KBM-7 (cell line): ENCODE measurements at places on chromosomes 2 and 18.
A peak's percentile ranks its signal among the peaks of the same experiment; 100 is the strongest.

DNA sequence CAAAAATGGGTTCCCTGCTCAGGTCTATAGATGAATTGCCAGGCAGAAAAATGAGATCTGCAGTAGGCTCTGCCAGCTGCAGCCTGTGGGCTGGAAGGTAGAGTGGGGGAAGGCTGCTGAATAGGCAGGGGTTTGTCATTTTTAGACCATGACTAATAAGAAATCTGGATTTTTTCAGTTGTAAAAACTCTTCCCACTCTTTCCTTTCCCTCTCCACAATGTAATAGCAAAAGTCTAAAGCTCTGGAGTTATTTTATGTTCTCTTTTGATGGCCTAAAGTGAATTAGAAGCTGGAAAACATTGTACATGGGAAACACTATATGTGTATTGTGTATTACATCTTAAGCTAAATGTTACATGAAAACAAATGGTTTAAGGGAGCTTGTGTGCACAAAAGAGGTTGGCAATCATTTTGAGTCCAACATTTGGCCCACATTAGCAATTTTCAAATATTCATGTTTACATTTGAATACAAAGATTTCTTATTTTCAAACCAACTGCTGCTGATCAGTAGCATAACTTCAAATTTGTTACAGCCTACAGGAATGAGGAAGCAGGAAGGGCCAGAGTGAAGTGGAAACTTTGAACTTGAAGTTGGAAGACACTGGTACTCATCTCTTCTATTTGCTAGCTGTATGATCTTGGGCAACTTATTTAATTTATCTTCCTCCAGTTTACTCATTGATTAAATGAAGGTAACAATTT lies 407.1 kb downstream of the SLC4A3 start:
- DNase-seq: no peak

DNA sequence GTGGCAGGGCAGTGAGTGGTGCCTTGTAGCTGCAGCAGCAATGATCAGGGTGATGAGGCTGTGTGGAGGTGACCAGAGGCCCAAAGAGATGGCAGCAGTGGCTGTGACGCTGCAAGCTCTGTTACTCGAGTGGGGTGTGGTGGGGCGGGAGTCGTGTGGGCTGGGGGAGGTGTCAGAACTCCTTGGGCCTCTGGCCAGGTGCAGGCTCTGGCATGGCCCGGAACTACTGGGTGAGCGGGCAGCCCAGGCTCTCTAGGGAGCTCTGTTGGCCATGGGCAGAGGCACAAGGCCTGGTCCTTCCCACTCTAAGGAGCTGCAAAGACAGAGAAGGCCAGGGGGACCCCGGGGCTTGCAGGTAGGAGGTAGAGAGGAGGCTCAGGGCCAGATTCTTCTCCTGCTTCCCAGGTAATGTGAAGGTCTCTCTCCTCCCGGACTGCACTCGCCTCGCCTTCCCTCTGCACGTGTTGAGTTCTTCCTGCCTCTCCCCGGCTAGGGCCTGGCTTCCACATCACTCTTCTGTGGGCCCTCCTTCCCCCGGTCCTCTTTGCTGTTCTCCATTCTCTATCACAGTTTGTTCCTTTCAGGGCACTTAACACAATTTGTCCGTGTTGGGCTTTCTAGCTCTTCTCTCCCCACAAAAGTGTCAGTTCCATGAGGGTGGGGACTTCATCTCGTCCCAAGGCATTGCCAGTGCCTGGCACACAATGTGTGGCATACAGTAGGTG lies 114.8 kb downstream of the MCFD2 start:
- no peak for DNase-seq

GRCh38 chr2:1915196-1915595 lies 170.9 kb upstream of the PXDN start:
- no peak for DNase-seq

DNA sequence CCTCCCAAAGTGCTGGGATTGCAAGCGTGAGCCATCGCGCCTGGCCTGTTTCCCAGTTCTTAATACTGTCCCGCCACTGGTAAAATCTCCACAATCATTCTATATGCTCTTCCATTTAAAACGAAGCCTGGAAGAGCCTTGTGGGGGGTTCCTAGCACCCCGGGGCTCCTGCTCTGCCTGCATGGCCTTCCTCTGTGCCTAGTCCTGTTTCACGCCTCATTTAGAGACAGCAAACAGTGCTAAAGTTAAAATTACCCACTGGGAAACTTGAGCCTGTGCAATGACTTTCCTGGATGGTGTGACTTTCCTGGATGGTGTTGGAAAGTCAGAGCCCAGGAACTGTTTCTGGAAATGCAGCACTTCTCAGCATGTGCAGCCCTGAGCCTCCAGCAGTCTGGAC lies 55.0 kb downstream of the INPP5D start:
- no peak for DNase-seq

- no peak for DNase-seq
Observed at GRCh38 chr2:186714611-186715010, 20.8 kb downstream of the FAM171B start.

GRCh38 chr18:74399091-74399887 lies 57.8 kb downstream of the DIPK1C start:
- DNase-seq: no peak

DNA sequence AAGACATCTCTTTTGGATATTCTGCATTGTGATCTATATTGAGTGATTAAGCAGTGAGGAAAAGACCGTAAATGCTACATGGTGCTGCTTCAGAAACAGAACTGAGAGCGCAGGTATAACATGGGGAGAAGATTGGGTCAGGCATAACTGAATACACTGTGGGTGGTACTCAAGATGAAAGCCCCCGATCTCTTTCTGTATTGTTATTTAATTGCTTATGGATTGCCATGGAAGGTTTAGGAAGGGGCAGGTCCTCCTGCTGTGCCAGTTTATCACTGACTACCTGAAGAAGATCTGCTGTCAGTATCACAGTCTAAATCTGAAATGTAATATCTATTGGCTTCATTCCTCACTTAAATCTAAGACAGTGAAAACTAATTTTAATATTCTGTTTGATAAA lies 1568.7 kb upstream of the CELF4 start:
- DNase-seq: no peak

- DNase-seq: no peak
Observed at GRCh38 chr2:116859708-116860107, 954.8 kb upstream of the DDX18 start.

DNA sequence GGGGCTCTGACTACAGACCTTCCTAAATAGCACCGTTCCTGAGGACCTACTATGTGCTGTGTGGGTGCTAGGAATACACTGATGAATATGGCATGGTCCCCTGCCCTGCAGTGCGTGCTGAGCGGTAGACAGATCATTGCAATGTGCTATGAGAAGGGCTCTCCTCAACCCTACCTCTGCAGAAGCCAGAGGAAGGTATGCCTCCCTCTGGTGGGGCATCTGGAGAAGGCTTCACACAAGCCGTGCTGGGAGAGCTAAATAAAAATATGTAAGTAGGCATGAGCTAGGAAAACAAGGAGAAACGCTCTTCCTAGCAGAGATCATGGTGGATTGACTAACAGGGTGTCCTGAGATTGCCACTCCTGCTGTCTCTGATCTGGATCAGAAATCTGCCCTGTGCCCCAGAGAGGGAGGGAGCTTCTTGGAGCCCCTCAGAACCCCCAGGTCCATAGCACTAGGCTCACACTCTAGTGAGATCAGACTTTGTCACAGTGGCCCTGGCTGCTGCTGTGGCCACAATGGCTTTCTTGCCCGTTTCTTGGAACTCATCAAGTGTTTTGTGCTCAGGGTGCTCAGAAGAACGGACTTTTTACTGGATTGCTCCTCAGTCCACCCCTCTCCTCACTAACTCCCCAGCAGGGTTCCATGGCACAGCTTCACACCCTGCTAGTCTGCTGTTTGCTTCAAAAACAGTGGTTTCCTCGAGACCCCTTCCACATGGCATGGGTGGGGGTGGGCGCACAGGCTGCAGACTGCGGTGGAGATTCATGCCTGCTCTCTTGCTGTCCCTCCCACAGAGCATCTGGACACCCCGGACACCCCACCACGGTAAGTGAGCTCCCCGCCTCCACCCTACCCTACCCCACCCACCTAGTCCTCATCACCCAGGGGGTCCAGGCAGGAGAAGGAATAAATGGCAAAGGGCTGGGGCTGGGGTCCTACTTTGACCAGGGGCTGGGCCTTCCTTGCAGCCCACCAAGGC lies 14.2 kb downstream of the SIGLEC15 start:
- DNase-seq: peak; percentile 55

DNA sequence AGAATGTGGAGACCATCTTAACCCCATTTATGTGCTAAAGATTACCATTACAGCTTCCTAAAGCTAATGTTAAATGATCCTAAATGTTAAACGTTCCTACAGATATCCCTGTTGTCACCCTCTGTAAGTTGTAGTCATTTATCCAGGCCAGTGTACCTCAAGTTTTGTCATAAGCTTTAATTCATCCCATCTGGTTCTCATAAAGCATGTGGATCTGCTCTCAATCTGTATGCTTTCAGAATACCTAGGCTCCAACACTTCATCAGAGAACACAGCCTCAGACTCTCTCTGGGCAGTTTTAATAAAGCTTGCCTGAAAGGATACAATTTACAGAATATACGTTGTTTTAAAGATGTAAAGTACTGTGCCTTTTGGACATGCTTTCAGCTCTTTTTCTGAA lies 4.2 kb upstream of the CCDC178 start:
- no peak for DNase-seq

GRCh38 chr18:23494992-23495391 lies 8.3 kb upstream of the RMC1 start:
- DNase-seq: no peak

- DNase-seq: no peak
Observed at GRCh38 chr2:11842336-11842735, 95.9 kb downstream of the LPIN1 start.

DNA sequence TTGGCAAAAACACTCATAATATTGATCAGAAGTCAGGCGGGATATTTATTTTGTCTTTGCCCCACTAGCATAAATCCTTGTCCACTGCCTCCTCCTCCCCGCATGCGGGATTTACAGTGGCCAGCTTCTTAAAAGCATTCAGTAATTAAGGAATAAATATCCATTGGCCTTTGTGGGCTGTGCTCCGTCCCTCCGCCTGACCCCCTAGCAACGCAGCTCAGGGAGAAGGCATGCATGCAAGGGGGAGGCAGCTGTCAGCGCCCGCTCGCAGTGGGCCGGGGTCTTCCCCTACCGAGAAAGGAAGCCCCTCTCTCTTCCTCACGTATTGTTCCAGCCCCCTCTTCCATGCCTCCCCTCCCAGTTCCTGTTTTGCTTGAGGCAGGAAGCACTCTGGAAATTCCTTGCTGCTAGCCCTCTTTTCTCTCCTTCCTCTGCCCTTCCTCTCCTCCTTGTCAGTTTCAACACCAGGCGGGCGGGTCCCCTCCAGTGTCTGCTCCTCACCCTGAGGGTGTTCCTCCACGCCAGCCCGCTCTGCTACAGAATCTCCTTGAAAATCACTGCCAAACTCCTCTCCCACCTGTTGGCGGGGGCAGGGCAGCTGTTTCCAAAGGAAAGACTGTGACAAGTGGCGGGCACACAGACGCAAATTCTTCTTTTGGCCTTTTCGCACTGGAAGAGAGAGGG lies 60.1 kb downstream of the GBX2 start:
- no peak for DNase-seq

- DNase-seq: no peak
Observed at GRCh38 chr2:166614503-166614902, 120.5 kb upstream of the SCN7A start.

- DNase-seq: no peak
Observed at GRCh38 chr18:75226956-75227316, 16.3 kb downstream of the TSHZ1 start.

DNA sequence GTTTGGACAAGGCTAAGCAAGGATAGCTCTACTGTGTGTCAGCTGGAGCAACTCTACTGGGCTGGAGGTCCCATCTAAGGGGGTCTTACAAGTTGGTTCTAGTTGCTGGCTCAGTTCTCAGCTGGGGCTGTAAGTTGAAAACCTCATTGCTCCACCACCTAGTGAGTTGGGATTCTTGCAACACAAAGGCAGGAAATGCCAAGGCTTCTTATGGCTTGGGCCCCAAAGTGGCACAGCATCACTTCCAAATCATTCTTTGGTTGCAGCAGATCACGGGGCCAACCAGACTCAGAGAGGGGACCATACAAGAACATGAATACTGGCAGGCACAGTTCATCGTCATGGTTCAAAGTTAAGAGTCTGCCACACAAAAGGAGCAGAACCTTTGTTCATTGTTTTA lies 332.7 kb downstream of the LRRTM1 start:
- no peak for DNase-seq

GRCh38 chr2:172196768-172197431 lies 94.2 kb upstream of the DLX2 start:
- no peak for DNase-seq

DNA sequence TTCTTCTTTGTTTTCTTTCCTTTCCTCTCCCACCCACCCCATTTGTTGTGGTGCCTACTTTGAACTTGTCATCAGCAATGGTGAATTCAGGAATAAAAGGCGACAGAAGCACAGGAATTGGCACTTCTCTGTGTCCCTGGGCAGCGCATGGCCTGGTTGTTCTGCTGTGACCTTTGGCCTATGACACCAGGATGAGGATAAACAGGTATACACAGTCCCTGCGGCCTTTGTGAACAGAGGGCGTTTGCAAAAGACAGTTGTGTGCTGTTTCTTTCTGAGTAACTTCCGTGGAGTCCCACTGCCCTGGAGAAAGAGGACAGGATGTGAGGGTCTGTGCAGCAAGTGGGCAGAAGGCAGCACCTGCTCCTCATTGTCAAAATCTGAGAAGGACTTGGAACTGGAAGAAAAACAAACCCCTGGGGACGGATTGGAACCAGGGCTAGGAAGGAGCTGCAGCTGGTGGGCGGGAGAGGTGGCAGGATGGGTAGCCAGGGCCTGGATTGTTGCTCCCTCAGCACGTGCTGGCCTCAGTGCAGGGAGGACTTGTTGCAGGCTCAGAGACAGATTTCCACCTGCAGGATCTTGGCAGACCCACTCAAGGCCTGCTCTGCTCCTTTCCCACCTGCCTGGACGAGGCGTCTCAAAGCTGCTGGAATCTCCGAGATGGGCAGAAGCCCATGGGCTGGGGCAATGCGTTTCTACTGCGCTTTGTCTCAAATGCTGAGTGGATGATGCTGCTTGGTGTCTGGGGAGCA lies 159.5 kb downstream of the ACKR3 start:
- no peak for DNase-seq

GRCh38 chr2:240348522-240348921 lies 86.9 kb upstream of the GPC1 start:
- DNase-seq: no peak

- no peak for DNase-seq
Observed at GRCh38 chr2:172489681-172490080, 62.3 kb downstream of the ITGA6 start.

GRCh38 chr18:65221736-65222135 lies 529.1 kb upstream of the CDH7 start:
- DNase-seq: no peak

GRCh38 chr2:192208848-192209247 lies 14.1 kb upstream of the TMEFF2 start:
- no peak for DNase-seq

DNA sequence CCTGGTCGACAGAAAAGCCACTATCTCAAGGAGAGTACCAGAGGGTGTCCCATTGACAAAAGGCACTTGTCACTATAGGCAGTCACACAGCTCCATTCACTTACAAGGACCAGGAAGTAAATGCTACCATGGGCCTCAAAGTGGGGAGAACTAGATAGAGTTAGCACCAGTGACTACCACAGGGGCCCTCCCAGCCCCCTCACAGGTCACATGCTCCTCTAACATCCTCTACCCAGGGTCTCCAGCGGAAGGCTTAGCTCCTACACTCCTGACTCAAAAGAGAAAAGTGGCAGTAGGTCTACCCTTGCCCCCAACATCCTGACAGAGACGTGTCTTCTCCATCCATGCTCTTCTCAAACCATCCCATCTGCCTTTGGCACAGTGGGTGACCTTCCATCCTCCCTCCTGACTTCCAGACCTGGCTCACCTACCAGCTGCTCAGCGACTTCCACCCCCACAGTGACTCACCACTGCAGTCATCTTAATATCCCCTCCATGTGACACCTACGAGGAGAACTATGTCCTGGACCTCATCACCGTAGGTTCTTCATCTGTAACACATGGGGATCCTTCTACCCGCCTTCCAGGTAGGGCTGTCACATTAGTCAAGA lies 5.6 kb upstream of the DNMT3A start:
- no peak for DNase-seq
